Glutamatergic neuron (in vitro differentiated cells): ENCODE measurements at places on chromosomes 4 and X.

DNA sequence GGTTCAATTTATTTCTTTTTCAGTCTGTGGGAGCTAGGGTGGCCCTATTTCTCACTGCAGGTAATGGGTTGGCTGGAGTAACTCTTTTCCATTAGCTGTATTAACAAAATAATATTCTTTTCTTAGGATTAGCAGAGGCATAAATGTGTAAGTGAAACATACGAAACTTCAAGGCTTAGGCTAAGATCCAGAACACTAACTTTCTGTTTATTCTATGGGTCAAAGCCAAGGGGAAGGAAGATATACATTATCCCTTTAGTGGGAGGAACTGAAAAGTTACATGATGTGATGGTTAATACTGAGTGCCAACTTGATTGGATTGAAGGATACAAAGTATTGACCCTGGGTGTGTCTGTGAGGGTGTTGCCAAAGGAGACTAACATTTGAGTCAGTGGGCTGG lies 66.4 kb downstream of the DCAF8L2 start:
- DNase-seq, result no peak

- no peak for DNase-seq
Measured at GRCh38 chr4:20299515-20299914, 47.8 kb downstream of the SLIT2 start.

- no peak for DNase-seq
Measured at GRCh38 chrX:71953391-71953790, 42.7 kb downstream of the NHSL2 start.

GRCh38 chrX:47351706-47352105 lies 18.7 kb upstream of the ZNF157 start:
- no peak for DNase-seq

- no peak for DNase-seq
Measured at GRCh38 chrX:109372716-109373115, 109.2 kb downstream of the GUCY2F start.

GRCh38 chr4:147084861-147085260 lies 139.2 kb upstream of the TTC29 start:
- DNase-seq, result no peak

DNA sequence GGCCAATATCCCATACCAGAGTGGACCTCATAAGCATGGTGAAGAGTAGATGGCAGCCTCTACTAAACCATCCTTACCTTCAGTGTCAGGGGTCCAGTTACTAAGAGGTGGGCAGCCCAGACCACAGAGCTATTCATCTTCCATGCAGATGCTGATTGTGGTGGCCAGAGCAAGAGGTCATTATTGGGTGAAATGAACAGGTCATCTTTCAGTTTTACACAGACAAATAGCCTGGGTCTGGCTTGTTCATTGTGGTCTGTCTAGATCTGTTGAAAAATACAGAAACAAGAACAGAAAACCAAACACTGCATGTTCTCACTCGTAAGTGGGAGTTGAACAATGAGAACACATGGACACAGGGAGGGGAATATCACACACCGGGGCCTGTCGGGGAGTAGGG lies 71.3 kb downstream of the PAK3 start:
- DNase-seq, result no peak

- no peak for DNase-seq
Measured at GRCh38 chrX:147735364-147735763, 176.4 kb upstream of the FMR1 start.

DNA sequence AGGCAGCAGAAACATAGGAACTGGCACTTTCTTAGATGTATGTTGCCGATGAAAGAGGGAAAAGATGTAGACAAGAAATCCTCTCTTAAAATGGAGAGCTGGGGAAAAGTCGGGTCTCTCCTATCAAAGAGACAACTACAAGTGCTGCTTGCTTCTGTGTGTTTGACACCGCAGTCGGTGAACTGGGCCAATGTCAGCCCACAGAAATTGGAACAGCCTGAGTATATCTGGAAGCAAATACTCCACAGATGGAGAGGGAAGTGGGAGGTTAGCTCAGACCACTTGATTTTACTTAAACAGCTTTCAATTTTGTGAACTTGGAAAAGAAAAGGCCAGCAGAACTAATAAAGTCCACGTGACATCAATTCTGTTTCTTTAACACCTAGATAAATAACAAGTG lies 230.9 kb upstream of the FAT1 start:
- DNase-seq, result no peak

- no peak for DNase-seq
Measured at GRCh38 chr4:16199093-16199492, 27.2 kb downstream of the TAPT1 start.

DNA sequence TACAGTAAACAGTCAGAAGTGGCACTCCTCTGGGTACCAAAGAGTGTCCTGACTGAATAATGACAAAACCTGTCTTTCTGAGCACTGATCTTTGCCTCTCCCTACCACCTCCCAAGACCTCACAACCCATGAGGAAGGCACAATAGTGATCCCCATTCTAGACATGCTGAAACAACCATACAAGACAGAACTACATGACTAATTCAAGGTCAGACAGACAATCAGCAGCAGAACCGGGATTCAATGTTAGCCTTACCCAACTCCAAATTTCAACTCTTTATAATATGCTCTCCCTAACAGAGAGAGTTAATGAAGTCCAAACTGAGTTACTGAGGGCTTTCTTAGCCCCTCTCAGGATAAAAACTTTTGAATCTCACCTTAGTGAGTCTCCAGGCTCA lies 71.0 kb downstream of the IRF2 start:
- DNase-seq, result no peak

GRCh38 chr4:56086561-56086960 lies 137.8 kb downstream of the CEP135 start:
- no peak for DNase-seq

- no peak for DNase-seq
Measured at GRCh38 chr4:120446051-120446567, 379.5 kb upstream of the MAD2L1 start.

DNA sequence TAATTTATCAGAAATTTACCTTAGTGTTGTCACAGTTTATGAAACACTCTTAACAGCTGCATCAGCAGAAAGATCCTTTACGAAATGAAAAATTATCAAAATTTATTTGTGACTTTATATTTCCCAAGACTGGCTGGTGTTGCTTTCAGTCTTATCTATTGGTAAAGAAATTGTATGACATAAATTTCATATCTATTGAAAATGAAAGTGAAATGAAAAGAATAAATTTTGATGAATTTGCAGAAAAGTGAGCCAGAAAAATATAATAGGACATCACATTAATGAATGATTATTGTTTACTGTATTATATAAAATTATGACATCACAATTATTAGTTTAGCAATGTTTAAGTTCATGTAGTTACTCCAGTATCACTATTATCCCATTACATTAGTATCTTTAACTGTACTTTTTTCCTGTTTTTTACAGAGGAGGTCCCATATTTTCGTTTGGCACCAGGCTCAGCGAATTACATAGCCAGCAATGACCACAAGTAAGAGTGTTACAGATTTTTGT lies 13.2 kb upstream of the TMEM165 start:
- no peak for DNase-seq

DNA sequence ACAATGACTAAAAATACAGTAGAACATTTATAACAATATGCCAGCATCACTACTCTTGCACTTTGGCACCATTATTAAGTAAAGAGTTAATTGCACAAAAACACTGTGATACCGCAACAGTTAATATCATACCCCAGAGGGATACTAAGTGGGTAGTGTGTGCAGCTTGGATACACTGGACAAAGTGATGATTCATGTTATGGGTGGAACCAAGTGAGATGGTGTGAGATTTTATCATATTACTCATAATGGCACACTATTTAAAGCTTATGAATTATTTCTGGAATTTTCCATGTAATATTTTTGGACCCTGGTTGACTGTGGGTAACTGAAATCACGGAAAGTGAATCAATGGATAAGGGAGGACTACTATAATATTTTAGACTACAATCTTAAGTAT lies 265.3 kb downstream of the PCDH18 start:
- DNase-seq, result no peak

DNA sequence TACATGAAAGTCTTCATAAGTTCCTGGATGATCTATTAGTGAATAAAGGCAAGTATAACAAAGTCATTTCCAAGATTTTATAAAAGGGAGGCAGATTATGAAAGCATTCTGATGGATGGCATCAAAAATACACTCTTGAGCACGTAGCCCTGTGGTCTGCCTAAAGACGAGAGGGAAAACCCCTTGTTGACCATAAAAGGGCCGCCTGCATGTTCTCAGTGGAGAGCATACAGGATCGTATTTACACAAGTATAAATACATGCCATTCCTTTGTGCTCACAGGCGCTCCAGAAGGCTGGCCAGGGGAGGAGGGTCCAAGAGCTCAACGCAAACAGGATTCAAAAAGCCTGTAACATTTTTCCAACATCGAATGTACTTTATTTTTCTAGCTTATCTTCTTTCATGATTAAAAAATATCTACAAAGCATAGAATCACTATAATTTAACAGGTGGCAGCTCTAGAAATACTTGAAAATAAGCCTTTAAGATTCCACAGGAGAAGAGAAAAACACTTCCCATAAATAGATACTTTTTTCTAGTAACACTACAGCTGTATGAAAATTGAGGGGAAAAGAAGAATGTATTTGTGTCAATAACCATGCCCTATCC lies 29.6 kb downstream of the PDGFC start:
- DNase-seq, result no peak

DNA sequence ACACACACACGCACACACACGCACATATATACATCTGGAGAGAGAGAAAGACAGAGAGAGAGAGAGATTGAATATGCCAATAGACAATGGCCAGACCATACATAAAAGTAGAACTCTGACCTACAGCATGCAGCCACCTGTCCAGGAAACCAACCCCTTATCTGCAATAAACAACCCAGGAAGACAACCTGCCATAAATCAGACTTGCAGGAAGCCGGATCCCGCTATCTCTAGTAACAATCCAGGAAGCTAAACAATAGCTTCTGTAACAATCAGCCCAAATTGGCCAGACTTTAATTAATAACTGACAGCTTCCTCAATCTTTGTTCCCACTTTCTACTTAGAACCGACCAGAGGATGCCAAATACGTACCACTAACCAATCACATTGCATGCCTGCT lies 173.2 kb downstream of the LDB2 start:
- no peak for DNase-seq

- no peak for DNase-seq
Measured at GRCh38 chrX:111319451-111319850, 49.2 kb upstream of the CAPN6 start.

DNA sequence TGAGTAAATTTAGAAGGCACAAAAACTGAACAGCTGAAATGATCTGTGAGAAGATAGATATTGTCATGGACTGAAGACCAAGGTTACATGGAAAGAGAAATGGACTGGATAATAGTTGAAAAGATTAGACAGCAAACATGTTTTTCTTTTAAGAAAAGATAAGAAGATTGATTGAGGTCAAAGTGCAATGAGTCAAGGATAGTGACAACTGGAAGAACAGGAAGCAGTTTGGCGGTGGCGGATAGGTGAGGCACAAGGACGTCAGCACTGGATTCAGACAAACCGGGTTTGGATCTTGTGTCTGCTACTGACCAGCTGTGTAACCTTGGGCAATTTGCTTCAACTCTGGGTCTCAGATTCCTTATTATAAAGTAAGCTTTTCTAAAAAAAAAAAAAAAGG lies 2.0 kb upstream of the HPGD start:
- no peak for DNase-seq

DNA sequence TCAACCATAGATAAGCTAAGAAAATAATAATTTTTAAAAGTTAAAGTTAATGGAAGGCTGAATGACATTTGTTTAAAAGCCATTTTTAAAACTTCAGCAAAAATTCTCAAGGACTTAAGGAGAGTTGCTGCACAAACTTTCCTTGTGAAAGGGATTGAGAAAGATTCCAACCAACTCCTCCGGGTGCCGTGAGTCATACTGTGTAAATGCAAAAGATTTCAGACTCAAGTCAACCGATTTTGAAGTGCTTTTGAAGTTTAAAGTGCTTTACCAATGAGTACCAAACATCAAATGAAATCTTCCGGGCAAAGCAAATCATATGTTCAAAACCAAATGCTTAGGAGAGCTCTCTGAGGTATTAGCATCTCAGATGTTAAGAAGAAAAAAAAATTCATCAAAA lies 31.4 kb downstream of the VCX2 start:
- DNase-seq, result no peak

DNA sequence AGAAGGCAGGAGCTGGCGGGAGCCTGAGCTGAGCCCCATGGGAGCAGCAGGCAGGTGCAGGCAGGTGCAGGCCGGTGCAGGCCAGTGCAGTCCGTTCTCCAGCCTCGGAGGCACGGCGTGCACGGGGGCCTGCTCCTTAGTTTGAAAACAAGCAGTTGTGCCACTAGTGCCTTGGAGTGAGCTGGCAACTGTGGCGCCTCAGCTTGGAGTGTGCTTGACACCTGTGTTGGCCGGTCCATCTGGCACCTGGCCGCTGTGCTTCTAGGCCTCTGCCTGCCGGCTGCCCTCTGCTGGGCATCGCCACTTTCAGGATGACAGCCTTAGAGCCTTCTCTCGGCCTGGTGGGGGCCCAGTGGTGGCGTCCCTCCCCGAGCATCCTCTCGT lies 47.9 kb downstream of the RGS12 start:
- no peak for DNase-seq

GRCh38 chrX:154016366-154017076 lies 3.2 kb downstream of the IRAK1 start:
- no peak for DNase-seq

GRCh38 chr4:53889326-53890055 lies 174.9 kb downstream of the CHIC2 start:
- no peak for DNase-seq

DNA sequence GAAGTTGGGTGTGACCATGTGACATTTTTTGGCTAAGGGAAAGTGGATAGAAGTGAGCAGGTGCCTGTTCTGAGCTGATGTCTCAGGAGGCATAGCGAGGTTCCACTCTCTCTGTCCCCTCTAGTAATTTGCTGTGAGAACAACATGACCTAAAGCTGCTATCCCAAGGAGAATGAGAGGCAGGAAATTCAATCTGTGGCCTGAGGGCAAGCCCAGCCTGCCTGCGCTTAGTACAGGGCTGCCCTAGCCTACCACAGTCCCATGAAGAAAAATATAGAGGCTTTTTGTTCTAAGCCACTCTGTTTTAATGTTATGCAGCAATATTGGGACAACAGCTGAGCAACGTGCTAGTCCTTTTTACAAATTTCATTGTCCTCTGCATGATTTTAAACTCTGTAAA lies 193.1 kb downstream of the LDB2 start:
- DNase-seq, result peak; percentile 64

DNA sequence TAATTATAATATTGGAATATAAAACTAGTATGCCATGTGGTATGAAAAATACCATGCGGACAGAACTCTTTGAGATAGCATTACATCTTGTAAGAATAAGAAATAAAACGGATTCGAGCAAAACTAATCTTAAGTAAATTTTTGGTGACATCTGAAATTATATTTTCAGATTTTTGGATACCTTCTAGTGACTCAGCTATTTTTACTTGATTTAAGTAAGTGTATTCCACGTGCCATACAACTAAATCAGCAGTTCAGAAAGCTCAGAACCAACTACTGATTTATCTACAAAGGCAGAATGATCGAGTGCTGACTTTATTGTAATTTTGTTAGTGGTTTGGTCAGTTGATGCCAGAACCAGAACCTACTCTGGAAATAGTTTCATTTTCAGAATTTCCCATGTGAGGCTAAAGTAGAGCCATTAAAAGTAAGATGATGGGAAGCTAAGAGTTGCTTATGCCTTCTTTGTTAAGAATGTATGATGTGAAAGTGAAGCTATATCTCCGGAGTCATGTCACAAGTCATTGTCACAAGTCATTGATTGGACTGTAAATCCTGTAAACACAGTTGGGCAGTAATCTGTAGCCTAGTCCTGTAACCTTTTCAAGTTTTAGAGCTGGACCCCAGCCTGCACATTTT lies 4.0 kb downstream of the ING2 start:
- DNase-seq, result no peak

GRCh38 chr4:25180524-25181131 lies 20.4 kb upstream of the SEPSECS start:
- DNase-seq, result no peak
